IMR-90 (cell line): ENCODE measurements at places on chromosomes 3 and 15. TPM values are rescaled to one million over a fixed set of nuclear protein-coding genes. Genes with fewer than 3 reads are reported as not detected.
A peak's percentile ranks its signal among the peaks of the same experiment; 100 is the strongest.

Gene CLSTN2
- total RNA-seq: under 0.01 TPM in 2 replicates

GRCh38 chr3:73535931-73536330 lies 88.8 kb downstream of the PDZRN3 start:
- no peak for DNase-seq

Gene CHRM5
- under 0.01 TPM in 2 replicates for total RNA-seq

- DNase-seq: peak; percentile 74
Observed at GRCh38 chr3:120767106-120767505, 24.6 kb downstream of the GTF2E1 start.

DNA sequence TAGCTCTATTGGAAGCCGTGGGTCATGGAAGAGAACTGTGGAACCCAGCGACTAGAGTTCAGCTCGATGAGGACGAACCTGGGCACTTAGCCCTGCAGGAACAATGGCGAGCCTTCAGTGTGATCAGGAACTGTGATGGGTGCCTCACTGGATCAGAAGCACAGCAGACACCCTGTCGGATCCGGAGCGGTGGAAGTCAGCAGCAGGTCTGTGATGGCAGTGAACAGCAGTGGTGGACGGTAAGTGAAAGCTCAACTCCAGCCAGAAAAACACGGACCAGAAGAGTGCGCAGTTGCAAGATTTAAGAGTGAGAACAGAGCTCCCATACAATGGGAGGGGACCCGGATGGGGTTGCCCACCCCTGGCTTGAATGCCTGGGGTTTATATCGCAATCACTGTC lies 282.2 kb downstream of the NSUN3 start:
- no peak for DNase-seq

Gene ACKR4
- 0.18 TPM in 1 of 2 replicates, not detected in the other for total RNA-seq

Gene AMIGO3
- total RNA-seq: not detected in 2 replicates

DNA sequence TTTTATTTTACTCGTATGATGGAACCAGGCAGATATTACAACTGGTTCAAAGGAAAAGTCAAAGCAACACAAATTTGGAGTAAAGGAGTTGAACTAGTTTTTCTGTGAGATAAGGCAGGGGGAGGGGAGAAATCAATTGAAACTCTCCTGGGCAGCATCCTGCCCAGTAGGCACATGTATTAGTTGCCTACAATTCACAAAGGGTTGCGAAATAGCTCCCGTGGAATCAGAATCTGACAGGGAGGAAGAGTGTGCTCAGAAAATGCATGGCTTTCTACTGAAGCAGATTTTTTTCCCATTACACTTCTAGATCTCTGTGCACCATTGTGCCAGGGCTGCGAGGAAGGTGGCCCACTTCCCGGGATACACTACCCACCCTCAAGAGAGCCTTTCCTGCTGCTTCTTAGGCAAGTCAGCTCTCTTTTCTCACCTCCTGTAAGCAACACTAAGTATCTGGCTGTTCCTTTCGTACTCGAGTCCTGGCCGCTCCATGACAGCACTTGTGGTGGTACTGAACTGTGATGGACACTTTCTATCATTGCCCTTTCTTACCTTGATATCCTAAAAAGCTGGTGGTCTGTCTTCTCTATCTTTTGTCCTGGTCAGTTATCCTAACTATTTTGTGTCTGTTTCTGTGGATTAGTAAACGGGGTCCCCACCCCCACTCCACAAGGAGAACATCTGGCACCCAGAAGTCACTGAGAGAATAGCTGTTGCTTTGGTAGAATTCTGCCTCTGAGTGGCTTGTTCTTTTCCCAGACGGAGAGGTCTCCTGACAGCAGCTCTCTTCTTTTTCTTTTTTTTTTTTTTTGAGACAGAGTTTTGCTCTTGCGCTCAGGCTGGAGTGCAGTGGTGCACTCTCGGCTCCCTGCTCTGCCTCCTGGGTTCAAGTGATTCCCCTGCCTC lies 74.8 kb downstream of the RPL39L start:
- DNase-seq: peak; percentile 17

DNA sequence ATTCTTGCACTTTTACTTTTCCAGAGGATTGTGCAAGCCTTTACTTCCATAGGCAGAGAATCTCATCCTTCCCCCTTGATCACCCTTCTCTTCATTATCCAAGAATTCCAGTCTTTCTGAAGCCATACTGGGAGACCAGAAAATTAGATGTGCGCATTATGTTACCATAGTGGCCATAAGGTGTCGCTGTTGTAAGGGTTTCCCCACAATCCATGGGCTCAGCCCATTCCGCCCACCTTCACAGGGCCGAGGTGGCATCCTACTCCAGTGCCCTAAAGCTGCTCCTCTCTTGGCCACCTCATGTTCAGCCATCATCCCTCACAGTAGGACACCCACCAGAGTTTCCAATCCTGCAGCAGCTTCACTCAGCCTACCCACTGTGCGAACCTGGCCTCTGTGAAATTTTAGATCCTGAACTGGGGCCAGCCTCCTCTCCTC lies 35.0 kb downstream of the CTSH start:
- peak; percentile 45 for DNase-seq

Gene INSYN1
- under 0.01 and 0.18 TPM in 2 replicates for total RNA-seq

Gene ARL14
- under 0.01 and 0.18 TPM in 2 replicates for total RNA-seq

DNA sequence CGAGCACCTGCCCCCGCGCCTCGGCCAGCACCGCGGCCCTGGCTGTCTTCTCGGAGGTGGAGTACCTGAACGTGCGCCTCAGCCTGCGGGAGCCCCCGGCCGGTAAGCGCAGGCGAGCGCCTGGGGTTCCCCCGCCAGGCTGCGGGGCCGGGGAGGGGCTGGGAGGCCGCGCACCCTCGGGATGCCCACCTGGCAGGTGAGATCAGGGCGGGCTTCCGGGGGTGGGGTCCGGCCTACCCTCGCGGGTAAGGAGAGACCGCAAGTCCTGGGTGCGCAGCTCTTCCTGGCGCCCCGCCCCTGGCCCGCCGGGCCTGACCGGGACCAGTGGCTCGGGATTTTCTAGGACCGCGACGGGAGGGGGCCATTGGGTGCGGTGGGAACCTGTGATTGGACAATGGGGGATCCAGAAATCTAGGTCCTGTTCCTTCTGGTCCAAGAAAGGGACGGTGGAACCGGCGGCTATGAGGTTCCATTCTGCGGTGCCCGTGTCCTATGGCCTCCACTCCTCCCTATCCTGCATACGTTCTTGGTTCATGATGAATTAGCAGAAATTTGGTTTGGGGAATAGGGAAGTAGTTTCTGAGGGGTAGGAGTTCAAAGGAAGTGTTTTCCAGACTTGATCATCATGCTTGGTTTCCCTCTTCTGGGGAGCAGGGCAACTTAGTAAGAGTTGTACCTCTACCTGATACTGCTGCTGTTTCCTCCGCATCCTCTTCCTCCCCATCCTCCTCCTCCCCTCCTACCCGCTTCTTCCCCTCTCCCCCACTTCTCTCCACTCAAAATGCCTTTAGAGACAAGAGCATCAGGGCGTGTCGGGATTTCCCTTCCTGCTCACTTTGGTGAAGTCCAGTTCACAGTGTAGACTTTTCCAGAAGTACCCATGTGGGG lies 808 bp downstream of the ARRDC4 start:
- peak; percentile 4 for DNase-seq

DNA sequence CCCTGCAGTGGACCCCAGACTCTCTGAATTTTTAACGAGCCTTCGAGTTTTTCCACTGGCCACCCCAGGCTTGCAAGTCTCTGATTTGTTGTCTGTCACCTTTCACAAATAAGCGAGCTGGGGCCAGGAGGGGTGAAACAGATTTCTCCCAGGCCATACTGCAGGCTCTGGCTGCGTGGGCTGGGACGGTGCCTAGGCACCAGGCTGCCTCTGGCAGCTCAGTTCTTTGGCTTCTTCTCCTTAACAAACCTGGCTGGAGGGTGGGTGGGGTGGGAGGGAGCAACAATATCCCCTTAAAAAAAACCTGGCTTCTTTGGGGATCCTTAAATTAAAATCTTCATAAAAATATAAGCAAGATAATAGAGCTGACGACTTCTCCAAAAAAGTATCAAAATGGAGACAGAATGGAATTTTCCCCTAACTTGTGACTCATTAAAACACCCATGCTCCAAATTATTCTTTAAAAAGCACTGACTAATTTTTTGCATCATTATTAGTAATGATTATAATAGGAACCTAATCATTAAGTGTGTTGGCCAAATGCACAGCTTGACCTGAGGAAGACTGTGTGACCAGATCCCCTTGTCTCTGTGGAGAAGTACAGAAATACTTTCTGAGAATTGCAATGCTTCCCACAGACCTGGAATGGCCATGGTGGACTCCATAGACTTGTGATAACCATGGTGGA lies 84.1 kb downstream of the SNRK start:
- no peak for DNase-seq

Gene ETFA
- 159 and 172 TPM in 2 replicates for total RNA-seq

DNA sequence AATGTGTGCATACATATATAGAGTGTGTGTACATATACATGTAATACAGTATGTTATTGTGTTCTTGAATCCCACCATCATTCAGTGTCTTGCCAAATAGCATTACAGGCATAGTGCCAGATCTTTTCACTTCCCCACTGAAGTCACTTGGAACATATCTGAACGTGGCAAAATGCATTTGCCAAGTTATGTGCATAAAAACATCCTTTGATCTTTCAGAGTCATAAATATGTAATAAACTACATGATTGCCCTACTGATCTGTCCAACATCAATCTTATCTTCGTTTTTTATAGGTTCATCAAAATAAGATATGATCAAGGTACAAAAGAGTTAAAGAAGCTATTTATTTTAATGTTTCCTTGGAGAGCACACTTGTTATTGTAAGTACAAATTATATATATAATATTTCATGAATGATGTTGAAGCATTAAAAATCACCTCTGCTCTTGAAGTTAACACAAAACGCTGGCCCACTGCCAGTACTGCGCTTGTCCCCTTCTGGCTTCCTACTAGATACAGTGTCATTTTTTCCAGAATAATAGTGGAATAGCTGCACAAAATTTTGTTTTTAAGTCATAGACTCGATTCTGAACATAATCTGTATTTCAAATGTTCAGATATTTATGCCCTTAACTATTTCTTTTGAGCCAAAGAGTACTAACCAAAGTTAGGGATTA lies 549.5 kb upstream of the ARRDC4 start:
- no peak for DNase-seq

- DNase-seq: no peak
Observed at GRCh38 chr3:46849045-46849631, 14.1 kb downstream of the MYL3 start.

- DNase-seq: no peak
Observed at GRCh38 chr3:111352585-111352984, 189.4 kb upstream of the CD96 start.

GRCh38 chr3:12842469-12842868 lies 1.1 kb upstream of the RPL32 start:
- no peak for DNase-seq

GRCh38 chr3:30610702-30611368 lies 4.4 kb downstream of the TGFBR2 start:
- no peak for DNase-seq

DNA sequence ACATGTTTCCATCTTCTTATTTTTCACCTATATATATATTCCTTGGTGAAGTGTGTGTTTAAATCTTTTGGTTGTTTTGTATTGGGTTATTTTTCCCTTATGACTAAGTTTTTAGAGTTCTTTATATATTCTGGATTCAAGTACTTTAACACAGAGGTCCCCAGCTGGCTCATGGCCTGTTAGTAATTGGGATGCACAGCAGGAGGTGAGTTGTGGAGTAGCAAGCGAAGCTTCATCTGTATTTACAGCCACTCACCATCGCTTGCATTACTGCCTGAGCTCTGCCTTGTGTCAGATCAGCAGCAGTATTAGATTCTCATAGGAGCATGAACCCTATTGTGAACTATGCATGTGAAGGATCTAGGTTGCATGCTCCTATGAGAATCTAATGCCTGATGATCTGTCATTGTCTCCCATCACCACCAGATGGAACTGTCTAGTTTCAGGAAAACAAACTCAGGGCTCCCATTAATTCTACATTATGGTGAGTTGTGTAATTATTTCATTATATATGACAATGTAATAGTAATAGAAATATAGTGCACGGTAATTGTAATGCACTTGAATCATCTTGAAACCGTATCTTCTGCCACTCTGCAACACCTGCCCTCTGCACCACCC lies 151.6 kb downstream of the RSRC1 start:
- DNase-seq: no peak

DNA sequence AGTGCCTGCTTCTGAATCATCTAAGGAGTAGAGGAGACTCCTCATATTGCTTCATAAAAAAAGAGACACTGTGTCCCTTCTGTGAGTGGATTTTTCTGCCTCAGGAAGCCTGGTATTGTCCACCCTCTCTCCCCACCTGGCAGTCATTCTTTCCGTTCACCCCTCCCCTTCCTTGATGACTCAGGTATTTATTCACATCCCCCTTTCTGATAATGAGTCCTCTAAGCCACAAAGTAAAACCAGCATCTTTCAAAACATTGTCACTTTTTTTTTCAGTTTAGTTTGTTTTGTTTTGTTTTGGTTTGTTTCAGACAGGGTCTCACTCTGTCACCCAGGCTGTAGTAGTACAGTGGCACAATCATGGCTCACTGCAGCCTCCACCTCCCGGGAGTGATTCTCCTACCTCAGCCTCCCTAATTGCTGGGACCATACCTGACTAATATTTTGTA lies 65.2 kb upstream of the UBE2E1 start:
- no peak for DNase-seq

- peak; percentile 6 for DNase-seq
Observed at GRCh38 chr3:89032346-89033013, 74.9 kb upstream of the EPHA3 start.

GRCh38 chr3:99836681-99837080 lies 19.0 kb downstream of the CMSS1 start:
- no peak for DNase-seq

DNA sequence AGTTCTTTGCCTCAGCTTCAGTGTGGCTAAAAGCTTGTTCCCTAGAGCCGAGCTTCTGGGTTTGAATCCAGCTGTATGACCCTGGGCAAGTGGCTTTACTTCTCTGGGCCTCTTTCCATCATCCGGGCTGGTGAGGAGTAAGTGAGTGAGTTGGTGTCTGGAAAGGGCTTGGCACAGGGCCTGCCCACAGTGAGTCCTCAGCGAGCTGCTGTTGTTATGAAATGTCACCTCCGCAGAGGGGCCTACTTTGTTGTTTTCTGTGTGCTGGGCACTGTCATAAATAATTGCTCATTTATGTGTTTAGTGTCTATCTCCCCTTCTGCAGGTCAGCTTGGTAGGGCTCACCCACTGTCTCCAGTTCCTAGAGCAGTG lies 31.7 kb downstream of the SLC6A6 start:
- peak; percentile 65 for DNase-seq

Gene TRAIP
- 5.3 and 6.3 TPM in 2 replicates for total RNA-seq

DNA sequence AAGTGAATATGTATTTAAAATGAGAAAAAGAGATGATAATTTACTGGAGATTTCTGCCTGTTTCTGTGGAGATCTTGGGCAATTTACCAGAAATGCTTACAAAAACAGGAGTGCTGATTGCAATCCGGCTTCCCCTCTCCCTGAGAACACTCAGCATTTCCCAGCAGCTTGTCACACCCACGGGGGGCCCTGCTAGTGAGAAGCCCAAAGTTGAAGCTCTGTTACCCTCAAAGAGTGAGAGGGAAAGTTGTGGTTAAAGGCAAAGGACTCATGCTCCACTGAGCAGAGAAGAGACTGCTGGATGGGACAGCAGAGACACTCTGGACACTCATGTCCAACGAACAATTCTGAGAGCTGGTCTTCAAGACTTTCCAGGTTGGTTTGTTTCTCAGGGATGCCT lies 2.9 kb downstream of the MCTP2 start:
- no peak for DNase-seq
